T-helper 1 cell (primary cell): ENCODE measurements at places on chromosomes 7 and 10.

DNA sequence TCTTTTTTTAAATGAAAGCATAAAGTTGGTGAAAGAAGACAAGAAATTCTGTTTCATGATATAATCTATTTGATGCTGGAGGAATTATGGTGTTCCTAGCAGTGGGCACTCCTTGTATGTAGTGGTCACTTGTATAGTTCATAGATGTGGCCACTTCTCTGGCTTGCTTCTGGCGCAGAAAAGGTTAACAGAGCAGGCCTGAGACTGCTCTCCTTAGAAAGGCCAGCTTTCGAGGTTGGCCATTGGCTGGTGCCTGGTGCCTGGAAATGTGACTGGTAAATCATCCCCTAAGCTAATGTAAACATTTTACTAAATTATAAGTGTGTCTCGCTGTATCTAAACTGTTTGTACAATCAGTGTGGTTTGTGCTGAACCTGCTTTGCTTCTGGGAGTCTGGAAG, 276.1 kb downstream of the PHTF2 start:
- no peak for DNase-seq

DNA sequence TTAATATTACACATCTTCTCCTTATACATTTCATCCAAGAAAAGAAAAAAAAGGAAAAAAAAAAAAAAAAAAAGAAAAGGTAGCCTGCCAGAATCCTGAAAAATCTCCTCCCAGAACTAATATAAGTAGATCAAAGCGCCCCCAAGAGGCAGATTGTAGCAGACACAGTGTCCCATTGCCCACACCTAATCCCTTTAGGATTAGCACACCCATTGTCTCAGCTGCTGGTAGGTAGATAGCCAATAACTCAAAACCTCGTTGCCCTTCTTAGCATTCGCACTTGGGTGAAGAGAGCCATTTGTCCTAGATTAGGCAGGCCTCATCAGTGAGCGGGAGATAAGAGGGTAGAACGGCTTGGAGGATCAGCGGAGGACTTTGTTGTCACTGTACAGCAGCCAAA, 100.2 kb upstream of the SORCS1 start:
- no peak for DNase-seq

DNA sequence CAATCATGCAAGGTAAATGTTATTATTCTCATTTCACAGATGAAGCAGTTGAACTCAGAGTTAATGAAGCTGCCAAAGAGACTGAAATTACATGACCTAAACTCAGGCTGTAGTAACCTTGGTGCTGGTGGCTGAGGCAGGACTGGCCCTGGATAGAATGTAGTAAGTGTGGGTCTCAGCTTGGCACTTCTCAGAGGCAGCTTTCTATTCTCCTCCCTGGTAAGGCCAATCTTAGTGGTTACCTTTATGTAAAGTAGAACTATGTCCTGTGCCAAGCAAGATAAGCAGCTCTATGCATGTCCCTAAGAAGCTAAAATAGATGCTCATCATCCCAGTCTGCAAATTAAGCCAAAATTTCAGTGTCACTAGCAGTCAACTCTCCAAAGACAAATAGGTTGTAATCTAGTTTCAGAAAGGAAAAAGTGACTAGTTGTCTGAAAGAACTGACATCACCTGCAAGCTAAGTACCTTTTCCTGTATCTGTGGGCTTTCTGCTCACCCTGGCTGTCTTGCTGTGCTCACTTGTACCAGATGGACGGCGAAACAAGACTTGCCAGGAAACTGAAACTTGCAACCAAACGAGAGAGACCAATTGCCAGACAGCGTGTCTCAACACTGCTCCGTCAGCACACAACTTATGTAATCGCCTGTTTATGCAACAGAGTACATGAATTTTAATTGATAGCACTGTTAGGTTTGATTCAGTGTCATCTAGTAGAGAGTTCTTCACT, 43.7 kb downstream of the CH25H start:
- peak; percentile 81 for DNase-seq

- DNase-seq = no peak
Measured at GRCh38 chr7:15916681-15917380, 230.3 kb upstream of the MEOX2 start.

- no peak for DNase-seq
Measured at GRCh38 chr7:64874562-64875250, 28.4 kb upstream of the ZNF273 start.

DNA sequence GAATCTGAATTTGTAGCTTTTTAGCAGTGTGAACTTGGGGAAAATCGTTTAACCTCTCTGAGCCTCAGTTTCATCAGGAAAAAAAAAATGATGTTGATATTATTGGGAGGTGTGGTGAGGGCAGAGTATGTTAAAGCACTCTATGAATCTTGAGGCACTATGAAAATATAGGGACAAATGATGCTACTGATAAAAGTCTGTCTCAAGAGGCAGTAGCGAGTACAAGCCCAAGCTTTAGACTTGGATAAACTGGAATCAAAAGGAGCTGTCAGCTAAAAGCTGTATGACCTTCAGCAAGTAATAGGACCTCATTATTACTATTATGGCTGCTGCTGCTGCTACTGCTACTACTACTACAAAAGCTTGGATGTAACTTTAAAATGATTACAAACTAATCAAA, 8.4 kb downstream of the ZNF277 start:
- no peak for DNase-seq

- DNase-seq = no peak
Measured at GRCh38 chr10:49624629-49625028, 10.8 kb downstream of the CHAT start.

- DNase-seq = no peak
Measured at GRCh38 chr7:117319181-117319580, 3.7 kb downstream of the WNT2 start.

DNA sequence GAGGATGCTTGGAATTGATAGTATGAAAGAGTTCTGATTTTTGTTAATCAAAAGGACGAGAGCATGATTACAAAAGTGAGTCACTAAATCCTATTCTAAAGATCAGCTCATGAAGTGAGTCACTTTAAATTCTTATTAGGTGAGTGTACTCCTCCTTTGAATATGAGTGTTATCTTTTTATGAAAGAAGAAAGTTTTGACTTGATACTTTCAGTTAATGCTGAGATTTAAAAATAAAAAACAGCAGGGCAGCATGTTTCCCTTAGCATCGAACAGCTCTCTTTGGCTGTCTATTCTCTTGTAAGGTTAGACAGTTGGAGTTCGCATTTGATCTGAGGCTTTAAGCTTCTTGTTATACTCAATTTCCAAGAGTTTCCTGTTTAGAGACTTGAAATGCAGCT, 222.0 kb downstream of the TWIST1 start:
- DNase-seq = no peak

GRCh38 chr7:142150869-142151268, 39.4 kb downstream of the MGAM2 start:
- no peak for DNase-seq

DNA sequence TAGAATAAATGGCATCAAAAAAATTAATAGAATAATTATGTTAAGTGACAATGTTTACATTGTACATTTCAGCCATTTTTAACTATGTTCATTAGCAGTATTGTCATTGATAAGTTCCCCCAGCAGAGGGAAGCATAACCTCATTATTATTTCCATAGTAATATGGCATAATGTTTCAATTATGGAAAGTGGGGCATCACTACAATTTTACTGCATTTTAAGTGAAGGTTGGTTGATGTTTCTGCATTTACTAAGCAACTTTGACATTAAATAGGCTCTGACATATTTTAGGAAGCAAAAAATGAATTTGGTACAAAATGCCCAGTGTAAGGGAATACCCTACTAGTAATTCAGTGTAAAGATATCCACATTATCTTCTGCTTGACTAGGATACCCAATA, 218.3 kb downstream of the SEMA3A start:
- DNase-seq = no peak

DNA sequence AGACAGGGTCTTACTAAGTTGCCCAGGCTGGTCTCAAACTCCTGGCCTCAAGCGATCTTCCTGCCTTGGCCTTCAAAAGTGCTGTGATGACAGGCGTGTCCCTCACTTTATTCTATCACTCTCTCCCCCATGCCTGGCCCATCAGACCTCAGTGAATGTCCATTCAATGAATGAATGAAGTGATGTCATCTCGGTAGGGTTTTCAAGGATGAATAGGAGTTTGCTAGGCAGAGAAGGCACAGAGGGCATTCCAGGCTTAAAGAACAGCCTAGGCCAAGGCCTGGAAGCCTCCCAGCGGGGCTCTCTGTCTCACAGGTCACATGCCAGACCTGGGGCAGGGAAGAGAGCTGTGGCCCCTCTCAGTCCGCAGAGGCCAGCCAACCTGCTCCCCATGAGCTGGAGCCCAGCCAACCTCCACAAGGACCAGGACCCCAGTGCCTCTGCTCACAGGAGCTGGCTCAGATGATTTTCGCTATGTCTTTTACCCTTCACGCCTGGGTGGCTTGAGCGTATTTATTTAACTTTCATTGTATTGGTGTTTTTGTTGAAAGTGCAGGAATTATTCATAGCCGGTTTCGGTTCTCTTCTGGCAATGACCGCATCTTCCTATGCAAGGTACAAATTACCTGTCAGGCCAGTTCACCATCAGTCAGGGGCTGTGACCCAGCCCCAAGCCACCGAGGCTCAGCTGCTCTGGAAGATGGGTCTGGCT, 11.8 kb upstream of the TNRC18 start:
- no peak for DNase-seq

DNA sequence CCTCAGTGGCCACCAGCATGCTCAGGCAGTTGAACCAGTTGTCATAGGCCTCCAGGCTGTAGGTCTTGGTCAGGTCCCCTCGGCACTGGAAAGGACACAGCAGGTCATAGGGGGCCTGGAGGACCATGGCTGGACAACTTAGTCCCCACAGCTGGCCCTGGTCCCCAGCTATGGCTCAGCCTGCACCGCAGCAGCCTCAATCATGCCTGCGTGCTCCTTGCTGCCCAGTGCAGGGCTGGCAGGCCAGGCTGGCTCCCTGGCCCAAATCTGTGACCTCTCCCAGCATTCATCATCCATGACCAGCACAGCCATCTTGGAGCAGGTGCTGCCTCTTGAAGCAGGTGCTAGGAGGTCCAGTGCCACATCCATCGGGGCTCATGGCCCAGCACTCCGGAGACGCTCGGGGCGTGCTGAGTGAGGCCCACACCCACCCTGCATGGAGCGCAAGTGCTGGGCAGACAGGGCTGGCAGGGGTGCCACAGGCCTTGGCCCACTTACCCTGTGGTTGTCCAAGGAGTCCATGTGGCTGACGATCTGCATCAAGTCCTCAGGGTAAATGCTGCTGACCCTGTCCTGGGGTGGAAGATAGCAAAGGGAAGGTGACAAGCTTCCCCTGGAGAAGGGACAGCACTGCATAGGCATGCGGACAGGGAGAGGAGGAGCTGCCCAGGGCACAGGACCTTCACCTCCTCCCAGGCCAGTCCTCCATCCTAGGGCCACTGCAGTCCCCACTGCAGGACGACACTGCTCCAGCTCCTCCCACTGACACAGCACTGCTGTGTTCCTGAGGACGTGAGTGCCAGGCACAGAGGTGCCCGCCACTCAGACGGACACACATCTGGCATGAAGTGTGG, 61.7 kb downstream of the CSGALNACT2 start:
- DNase-seq = no peak

DNA sequence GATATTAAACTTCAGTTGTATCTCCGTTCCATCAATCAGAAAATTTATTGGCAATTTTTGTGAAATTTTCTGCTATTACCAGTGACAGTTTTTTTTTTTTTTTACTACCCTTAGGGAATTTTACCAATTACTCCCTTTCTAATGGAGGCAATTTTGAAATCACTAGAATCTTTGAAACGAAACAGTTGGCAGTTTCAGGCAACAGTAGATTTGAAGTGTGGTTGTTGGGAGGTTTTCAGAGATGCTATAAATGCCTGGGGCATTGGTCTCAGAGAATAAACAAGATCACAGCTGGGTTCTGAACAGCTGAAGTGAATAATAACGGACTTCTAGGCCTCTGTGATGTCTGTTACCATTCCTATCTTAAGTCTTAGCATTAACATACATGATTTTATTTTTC, 535.9 kb upstream of the POT1 start:
- no peak for DNase-seq
